ENCODE measurements at places on chromosomes 6 and 20. TPM values are rescaled to one million over a fixed set of nuclear protein-coding genes. Genes with fewer than 3 reads are reported as not detected.

PXDC1 gene
- total RNA-seq, result not detected

DBNDD2 gene
- not detected for total RNA-seq

- DNase-seq, result no peak
Measured at GRCh38 chr6:141026504-141026903, 1106.2 kb upstream of the GJE1 start.

GRCh38 chr20:53623454-53624211, 30.0 kb upstream of the ZNF217 start:
- DNase-seq, result peak; percentile 59

DNA sequence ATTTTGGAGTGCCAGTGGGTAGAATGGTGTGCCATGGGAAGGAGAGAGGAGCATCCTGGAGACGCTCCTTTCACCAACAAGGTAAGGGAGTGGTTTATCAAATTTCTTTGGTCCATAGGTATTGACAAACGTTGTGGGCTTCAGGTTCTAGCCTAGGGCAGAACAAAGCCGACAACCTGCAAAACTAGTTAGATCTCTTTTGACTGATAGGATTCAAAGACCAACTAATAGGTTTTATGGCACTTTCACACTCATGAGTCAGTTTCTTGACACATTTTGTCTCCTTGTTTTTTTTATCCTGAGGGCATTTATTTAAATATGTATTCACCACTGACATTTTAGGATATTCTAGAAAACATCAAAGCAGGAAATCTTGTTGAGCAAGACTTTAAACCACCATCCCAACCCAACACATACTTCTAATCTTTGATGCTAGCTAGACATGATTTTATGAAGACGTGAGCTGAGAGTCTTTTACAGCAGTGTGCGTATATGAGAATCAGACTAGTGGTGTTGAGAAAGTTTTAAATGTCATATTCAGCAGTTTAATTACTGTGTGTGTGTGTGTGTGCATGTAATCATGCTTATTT, 370.4 kb upstream of the HSF2 start:
- no peak for DNase-seq

SLC26A8 gene
- not detected for total RNA-seq

BMP2 gene
- not detected for total RNA-seq

DAAM2 gene
- 1.1 TPM for total RNA-seq

DNA sequence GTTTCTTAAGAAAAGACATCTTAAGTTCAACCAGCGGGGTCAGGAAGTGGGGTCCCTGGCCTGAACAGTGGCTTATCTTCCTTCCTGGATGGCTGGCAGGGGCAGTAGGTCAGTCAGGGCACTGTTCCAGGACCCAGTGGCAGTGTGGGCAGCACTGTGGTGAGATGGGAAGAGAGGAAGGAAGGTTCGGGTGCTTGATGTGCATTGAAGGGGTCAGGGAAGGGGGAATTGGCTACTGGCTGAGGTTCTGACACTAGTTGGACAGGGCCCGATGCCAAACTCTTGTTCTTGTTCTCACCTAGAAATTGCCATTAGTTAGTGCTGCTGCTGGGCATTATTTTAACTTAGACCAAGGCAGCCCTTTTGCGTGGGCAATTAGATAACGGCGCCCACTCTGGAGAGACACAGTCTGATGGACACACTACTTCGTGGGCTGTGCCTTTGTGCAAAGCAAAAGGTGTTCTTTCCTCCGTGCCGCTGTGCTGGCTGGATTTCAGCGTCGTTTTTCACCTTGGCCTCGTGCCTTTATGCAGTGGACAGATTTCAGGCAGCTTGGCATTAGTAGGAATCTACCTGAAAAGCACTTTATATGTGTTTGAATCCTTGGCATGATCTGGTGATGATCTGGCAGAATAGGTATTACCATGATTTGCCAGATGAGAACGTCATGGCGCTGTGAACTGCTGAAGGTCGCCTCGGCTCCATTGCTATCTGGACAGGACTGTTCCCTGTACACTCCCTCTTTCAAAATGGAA, 30.3 kb downstream of the UTRN start:
- no peak for DNase-seq

SPATS1 gene
- not detected for total RNA-seq

KIF6 gene
- total RNA-seq, result 0.17 TPM

CCN6 gene
- not detected for total RNA-seq

DNA sequence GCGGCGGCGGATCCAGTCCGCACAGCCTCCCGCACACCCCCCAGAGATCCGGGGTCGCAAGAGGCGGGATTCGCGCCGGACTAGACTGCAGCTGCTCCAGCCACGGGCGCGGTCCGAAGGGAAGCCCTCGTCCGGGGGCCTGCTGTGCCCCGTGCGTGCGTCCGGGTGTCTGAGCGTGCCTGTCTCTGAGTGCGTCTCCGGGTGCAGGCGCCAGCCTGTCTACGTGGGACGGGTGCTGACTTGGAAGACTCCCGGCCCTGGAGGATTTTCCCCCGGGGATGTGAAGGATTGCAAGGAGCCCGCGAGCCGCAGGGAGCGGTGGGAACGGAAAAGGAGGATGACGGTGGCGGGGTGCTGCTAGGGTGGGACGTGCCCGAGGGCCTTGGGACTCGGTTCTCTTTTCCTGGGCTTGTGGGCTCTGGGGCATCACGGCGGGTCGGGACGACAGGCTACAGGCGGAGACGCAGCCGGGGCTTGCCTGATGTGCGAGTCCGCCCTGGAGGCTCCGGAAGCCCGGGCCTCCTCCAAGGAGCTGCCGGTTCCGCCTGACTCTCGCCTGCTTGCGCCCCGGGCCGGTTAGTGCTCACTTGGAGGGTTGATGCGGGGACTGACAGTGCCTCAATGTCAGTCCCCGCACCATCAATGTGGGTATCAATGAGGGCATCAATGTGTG, 5.7 kb downstream of the MAFB start:
- DNase-seq, result no peak

GRCh38 chr6:85058806-85059205, 294.4 kb upstream of the TBX18 start:
- DNase-seq, result no peak

DNA sequence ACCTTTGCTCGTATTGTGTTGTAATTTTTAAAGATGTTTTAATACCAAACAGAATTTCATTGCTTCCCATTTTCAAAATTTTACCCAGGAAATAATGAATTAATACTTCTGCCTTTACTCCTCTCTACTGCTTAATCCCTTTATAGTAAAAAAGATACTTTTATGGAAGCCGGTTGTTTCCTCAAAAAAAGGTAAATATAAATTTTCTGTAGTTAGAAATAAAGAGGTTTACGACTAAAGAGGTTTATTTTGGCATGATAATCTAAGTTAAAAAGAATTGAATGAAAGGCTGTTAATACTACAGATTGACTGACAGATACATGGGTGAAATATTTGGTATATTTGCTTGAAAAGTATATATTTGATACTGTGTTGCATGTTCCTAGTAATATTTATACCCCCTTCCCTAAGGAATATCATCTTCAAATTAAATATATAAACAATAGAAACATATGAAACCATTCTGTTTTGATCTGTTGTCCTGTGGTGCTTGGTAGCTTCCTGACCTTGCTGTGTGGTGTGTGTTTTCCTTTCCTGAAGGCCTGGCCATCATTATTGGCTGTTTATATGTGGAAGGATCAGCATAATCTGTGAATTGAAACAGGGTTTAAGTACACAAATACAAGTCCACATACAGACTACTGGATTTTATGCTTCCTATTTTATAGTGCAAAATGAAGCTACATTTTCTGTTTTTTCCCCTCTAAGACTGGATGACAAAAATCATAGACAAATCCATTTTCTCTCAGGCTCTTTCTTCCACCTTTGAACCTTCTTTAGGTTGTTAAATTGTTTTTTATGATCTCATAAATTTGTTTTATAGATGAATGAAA, 2.3 kb downstream of the LIN28B start:
- no peak for DNase-seq

GRCh38 chr6:19380293-19380692, 456.9 kb upstream of the ID4 start:
- DNase-seq, result no peak
